ENCODE measurements at places on chromosomes 7 and 10.

- DNase-seq = no peak
Measured at GRCh38 chr7:135389971-135390370, 119.9 kb downstream of the CNOT4 start.

DNA sequence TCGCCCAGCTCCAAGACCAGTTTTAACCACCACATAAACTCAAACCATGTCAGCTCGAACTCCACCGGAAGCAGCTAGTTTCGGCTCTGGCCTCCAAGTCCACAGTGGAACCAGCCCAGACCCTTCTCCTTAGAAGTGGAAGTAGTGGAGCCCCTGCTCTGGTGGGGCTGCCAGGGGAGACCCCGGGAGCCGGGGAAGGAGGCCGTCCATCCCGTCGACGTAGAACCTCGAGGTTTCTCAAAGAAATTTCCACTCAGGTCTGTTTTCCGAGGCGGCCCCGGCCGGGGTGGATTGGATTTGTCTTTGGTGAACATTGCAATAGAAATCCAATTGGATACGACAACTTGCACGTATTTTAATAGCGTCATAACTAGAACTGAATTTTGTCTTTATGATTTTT, 87.5 kb downstream of the RGS10 start:
- DNase-seq = no peak

GRCh38 chr7:135959646-135960363, 17.4 kb downstream of the MTPN start:
- DNase-seq = no peak

- DNase-seq = no peak
Measured at GRCh38 chr7:7639847-7640220, 718 bp upstream of the UMAD1 start.

DNA sequence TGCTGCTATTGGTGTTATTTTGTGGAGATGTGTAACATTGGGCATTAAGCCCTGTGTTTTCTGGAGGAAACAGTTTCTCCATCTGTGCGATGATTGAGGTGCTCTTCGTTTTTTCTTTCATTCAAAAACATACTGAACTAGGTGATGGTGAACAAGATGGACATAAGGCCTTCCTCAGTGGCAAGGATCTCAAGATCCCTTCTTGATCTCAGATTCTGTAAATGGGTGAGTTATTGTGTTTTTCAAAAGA, 759 bp upstream of the ELAPOR2 start:
- DNase-seq = no peak

- DNase-seq = no peak
Measured at GRCh38 chr10:77111611-77112550, 525.7 kb downstream of the KCNMA1 start.

DNA sequence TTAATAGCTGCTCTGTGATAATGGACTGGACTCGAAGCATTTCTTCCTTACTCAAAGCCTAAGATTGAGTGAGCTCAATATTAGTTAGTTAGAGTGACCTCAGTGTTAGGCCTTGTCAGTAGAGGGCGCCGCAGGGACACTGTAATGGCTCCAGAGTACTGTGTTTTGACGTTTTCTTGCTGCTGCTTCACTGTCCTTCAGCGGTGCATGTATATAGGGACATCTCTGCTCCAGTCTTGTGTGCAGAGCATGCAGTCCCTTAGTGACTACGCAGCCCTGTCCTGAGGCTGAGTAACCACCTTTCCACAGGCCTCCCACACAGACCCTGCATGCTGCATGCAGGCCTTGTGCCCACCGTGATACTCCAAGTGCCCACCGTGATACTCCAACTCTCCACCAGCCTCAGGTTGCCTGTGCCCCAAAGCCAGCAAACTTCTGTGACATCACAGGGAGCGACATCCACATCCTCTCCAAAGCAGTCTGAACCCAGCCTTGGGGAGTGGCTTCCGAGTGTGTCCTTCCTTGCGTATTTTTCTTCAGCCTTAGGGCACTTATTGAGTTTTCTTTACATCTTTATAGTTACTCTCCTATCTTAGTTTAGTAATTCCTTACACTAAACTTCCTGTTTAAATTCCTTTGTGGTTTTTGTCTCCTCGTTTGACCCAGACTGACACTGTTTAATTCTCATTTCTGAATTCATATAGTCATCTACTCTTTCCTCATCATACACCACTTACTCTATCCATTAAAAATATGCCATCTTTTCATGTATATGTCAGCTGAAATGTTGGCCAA, 118.2 kb downstream of the JAZF1 start:
- DNase-seq = peak; percentile 89

DNA sequence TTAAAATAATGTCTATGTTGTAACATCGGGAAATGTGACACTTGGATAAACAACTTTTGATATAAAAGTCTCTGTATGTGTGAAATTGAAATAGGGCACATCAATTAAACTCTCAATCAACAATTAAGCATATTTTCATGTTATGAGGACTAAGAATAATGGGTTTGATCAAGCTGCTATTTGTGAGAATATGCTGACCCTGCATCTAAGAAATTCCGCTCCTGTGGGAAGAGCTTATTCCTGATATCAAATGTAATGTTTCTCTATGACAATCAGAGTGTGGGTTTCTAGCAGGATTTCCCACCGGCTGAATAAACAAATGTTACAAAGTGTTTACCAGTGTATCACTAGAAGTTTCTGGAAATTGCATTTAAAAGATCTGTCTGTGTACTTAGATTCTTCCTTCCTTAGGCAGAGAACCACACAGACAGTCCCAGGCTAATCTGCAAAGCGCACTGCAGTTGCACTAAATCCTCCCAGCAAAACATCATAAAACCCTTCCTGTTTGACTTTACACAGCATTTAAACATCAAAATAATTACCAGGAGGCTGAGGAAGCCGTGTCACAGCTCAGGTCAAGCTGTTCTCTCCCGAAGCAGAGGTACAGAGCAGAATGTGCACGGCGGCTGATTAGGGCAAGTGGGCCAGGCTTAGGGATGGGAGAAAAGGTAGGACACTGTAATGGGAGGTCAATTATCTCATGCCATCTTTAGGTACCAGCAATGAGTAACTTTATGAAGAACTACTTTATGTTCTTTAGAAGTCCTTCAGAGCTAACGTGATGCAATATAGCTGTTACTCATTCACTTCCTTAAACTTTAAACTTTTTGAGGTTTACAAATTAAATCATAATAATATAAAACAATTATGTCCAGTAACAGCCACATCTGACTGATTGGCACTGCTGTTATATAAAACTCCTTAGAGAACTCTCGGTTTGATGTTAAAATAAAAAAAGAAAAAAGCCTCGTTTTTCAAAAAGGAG, 109.1 kb upstream of the CTTNBP2 start:
- no peak for DNase-seq

DNA sequence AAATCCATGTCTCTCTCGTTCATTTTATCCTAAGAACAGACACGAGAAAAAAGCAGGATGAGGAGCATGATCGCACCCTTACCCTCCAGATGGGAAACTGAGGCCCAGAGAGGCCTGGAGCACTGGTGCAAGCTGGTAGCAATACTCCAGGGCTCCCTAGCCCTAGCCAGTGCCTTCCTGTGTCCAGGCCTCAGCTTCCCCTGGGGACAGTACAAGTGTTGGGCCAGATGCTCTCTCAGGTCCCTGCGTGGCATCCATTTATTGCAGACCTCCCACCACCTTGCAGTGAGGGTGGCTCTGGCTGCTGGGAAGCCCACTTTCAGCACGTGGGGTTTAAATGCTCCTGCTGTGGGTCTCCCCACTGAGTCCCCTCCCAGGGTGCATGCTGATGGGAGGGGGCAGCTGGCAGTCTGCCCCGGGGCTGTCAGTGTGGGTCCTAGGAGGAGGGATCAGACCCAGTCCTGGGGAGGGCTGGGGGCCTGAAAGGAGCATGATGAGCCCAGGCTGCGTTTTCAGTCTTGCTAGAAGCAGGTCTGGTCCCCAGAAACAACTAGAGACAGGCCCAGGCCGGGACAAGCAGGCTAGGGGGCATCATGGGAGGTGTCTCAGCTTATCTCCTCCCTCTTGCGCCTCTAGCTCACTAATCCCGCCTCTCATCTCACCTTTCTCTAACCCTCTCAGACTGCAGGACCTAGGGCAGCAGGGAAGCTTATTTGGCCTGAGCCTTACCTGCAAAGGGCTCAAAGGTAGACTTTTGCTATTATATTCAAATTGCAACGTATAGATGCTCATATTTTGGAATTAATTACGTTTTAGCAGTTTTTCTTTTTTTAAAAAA, 662 bp upstream of the PPIF start:
- peak; percentile 84 for DNase-seq

GRCh38 chr7:97722386-97722785, 9.5 kb upstream of the TAC1 start:
- no peak for DNase-seq

DNA sequence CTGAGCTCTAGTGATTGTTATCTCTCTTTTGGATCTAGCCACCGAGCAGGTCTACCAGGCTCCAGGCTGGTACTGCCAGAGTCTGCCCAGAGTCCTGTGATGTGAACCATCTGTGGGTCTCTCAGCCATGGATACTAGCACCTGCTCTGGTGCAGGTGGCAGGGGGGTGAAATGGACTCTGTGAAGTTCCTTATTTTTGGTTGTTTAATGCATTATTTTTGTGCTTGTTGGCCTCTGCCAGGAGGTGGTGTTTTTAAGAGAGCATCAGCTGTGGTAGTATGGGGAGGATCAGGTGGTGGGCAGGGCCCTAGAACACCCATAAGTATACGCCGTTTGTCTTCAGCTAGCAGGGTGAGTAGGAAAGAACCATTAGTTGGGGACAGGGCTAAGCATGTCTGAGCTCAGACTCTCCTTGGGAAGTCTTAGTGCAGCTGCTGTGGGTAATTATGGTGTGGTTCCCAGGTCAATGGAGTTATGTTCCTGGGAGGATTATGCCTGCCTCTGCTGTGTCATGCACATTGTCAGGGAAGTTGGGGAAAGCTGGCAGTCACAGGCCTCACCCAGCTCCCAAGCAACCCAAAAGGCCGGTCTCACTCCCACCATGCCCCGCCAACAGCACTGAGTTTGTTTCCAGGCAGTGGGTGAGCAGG, 81.8 kb downstream of the NPSR1 start:
- DNase-seq = no peak

- no peak for DNase-seq
Measured at GRCh38 chr7:79036356-79036755, 417.1 kb downstream of the MAGI2 start.

DNA sequence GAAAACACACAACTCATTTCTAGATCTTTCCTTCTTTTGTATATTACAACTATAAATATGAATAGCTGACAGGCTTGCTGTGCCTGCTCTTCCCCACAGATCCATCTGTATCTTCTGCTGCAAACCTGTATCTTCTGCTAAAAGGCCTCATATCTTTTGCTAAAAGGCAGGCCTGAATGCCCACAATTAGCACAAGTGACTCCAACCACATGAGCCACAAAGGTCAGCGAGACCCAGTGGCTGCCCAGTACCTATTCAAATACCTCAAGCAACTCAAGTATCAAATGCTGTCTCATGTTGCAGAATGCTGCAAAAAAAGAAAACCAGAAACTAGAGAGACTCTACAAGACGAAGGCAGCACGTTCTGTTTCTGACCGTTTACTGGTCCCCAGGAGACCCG, 54.5 kb upstream of the ATP6V0A4 start:
- DNase-seq = no peak

- no peak for DNase-seq
Measured at GRCh38 chr7:12518920-12519681, 51.4 kb upstream of the SCIN start.

DNA sequence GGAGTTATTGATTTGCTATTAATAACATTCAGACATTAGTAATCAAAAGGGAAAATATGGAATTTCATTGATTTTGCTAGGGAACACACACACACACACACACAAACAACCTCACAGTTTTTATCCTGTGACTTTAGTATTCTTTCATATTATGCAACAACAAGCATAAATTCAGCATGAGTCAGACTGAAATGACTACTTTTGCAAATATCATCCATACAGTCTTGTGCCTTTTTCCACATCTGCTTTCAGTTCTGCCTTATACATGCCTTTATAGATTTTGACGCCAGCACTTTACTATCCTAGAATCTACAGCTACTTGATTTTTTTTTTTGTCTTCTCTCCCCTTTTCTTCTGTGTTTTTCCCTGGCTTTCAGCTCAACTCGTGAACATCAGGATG, 975.8 kb upstream of the LRRTM3 start:
- DNase-seq = no peak

- peak; percentile 90 for DNase-seq
Measured at GRCh38 chr10:104337521-104337984, 712 bp downstream of the ITPRIP start.

DNA sequence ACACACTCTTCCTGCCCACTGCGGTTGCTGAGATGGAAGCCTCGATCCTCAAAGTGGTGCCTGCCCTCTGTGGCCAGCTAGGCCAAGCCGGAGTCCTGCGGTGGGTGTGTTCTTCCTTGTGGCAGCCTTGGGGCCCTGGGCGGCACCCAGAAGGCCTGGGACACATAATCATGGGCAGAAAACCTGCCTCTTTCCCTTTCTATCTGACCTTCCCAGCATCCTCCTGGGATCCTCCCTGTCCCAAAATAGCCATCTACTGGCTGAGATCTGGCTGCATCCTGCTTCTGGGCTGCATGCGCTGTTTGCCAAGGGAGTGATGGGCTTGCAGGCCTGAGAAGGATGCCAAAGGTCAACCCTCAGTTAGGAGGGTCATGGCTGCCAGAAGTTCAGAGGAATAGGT, 23.9 kb downstream of the COL13A1 start:
- no peak for DNase-seq

DNA sequence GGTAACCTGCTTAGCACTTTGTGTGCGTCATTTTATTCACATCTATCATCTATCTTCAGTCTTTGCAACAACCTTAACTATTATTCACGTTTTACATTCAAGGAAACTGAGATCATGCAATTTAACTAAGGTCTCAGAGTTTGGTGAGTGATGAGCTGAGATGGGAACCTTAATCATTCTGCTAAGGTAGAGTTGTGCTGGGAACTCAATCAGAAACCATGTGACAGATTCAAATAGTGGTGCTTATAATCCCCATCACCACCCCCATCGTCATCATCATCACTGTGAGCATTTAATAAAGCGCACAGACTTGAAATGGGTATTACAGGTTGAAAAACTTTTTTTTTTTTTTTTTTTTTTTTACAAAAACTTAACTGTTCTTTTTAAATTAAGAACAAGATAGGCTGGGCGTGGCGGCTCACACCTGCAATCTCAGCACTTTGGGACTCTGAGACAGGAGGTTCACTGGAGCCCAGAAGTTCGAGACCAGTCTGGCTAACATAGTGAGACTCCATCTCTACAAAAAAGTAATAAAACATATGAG, 160.9 kb downstream of the PIP4K2A start:
- no peak for DNase-seq

- DNase-seq = no peak
Measured at GRCh38 chr10:84447701-84448400, 119.5 kb downstream of the CCSER2 start.

GRCh38 chr10:22486431-22486830, 141.1 kb downstream of the SPAG6 start:
- no peak for DNase-seq

DNA sequence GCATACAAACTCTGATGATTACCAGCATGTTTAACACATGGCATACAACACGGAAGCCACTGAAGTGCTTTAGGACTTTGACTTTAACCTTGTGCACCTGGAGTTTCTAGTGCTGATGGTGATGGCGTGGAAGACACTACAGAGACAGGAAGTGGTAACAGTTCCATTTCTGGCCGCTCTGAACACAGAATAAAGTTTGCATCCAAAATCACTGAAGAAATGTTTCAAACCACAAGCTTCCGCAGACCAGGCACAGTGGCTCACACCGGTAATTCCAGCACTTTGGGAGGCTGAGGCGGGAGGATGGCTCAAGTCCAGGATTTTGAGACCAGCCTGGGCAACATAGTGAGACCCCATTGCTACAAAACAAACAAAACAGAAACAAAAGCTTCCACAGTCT, 40.3 kb upstream of the TNPO3 start:
- DNase-seq = no peak
